Cortex of kidney (tissue), 1 donor: ENCODE measurements at places on chromosomes 6 and 20.

DNA sequence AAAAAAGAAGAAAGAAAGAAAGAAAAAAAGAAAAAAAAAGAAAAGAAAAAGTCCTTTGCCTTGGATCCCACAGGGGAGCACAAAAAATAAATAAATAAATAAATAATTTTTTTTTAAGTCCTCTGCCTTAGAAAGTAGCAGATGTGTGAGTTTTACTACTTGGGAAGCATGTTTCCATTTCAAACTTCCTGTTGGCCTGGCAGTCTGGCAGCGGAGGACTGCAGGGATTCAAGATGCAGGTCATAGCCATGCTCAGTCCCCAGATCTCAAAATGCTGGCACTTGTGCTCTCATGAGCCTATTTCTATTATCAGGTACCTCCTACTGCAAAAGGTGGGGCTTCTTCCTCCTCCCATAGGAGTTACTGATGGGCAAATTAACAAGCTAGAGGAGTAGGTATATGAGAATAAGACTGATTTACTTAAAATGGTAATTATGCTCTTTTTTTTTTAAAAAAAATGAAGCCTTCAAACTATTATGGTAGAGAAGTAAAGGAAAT lies 54.2 kb upstream of the MAP7 start:
- DNase-seq = no peak

DNA sequence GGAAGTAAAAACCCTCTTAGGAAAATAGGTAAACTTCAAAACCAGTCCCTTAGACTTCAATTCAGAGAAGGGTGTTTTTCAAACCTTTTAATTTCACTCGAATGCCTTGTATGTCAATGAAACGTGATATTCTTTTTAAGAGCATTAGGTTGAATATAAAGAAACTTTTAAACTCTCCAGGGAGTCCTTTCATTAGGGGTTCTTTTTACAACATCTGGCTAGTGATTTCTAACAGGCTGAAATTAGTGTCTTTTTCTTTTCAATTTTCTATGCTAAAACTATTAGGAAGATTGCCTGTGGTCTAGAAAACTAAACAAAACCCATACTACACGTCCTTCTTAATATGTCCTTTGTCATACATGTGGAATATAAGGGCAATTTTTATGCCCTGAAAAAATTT lies 569.7 kb upstream of the CITED2 start:
- DNase-seq = no peak

GRCh38 chr6:43943781-43944250 lies 173.8 kb downstream of the VEGFA start:
- no peak for DNase-seq

DNA sequence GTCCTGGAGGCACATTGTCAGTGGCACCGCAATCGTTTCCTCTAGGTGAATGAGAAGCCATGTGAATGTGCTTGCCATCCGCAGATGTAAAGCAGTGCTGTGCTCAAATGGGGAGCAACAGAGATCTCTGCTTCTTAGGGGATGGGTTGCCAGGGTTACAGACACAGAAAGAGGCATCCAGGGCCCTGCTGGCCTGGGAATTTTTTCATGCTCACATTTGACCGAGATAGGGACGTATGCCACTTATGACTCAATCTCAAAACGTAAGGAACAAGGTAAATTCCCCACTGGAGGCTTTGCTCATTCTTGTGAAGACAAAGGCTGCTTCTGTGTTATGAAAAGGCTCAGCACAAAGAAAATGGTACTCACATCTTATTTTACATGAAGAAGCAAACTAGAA lies 11.0 kb downstream of the C6orf118 start:
- no peak for DNase-seq

- no peak for DNase-seq
Measured at GRCh38 chr6:90123831-90124230, 172.8 kb downstream of the BACH2 start.

DNA sequence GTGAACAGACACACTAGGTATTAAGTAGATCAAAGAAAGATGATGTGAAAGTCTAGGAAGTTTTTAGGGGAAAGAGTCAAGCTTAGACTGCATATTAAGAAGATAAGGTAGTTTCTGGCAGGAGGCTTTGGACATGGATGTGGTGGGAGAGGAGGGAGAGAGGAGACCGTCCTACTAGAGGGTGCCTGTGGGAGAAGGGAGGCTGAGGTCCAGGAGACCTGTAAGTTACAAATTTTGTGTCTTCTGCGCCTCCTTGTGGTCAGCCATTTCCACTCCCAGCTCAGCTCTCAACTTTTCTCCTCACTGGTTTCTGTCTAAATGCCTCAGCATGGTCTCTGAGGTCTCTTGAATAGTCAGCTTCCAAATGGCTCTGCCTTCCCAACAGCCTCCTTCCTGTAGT lies 193.5 kb downstream of the UNC5CL start:
- no peak for DNase-seq

- DNase-seq = no peak
Measured at GRCh38 chr6:131029626-131030297, 33.3 kb downstream of the EPB41L2 start.

- DNase-seq = no peak
Measured at GRCh38 chr20:36629719-36630681, 16.0 kb downstream of the SLA2 start.

DNA sequence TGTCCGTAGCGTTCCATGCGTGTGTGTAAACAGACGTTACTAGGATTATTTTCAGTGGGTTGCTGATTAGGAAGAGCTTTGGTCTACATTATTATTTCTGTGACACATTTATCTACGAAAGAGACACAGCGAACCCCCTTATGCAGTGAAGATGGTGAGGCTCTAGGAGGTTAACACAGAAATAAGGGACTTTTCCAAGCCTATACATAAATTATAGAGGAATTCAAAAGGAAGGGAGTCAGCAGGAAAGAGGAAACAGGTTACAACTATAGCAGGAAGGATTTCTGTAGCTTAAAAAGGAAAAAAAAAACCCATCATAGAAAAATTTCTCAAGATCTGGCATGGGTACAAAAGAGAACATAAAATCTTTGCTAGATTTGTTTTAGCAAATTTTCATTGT lies 12.9 kb upstream of the RPS6KA2 start:
- no peak for DNase-seq
